SK-N-SH (cell line): ENCODE measurements at places on chromosomes 2 and 18.

DNA sequence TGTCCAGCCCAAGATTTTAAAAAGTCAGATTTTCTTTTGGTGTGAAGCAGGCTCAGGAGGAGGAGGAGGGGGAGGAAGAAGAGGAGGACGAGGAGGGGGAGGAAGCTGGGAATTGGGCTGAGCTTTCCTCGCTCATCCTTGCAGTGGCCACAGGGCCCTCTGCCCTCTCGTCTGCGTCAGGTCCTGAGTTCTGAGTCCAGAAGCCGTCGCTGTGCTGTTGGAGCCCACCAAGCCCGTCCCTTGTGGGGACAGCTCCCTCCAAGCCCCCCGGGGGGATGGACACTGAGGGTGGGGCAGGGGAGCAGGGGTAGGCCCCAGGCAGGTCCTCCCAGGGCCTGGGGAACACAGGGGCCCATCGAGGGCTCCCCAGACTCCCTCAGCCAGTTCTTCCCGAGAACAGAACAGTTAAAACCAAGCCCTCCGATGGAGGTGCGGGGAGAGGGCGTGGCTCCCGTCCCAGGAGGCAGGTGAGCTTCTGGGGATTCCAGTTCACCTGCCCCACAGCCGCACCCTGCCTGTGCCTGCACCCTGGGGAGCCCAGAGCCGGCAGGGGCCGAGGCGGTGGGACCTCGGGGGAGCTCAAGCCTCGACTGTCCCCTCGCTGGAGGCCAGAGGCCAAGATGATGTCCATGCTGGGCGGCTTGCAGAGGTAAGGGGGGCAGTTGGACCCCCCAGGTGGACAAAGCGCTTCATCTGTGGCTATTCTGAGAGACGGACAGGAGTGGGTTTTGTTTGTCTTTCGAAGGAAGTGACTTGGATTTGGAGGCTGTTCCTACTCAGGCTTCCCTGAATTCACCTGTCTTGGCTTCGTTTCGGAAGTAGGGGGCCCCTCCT is at the start of gene GAL3ST2:
Gene GAL3ST2, plus strand, starts transcription at position 487 of the 834 bp plus-strand sequence. Its CDS starts 134 bp downstream, at position 621.
- DNase-seq, result peak; percentile 32

DNA sequence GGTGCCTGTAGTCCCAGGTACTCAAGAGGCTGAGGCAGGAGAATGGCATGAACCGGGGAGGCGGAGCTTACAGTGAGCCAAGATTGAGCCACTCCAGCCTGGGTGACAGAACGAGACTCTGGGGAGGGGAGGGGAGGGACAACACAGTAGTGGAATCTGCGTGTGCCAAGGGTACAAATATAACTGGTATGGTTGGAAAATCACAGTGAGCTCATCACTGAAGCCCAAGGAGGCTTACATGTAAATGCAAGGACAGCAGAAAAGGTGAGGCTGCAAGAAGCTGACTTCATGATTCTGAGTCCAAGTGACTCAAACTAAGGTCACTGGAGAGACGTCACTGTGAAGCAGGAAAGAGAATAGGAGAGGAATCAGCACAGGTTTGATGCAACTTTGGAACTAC is 9.2 kb downstream of the SEPTIN10 start:
- no peak for DNase-seq

- no peak for DNase-seq
Observed at GRCh38 chr18:36724591-36725001, 104.2 kb downstream of the TPGS2 start.

DNA sequence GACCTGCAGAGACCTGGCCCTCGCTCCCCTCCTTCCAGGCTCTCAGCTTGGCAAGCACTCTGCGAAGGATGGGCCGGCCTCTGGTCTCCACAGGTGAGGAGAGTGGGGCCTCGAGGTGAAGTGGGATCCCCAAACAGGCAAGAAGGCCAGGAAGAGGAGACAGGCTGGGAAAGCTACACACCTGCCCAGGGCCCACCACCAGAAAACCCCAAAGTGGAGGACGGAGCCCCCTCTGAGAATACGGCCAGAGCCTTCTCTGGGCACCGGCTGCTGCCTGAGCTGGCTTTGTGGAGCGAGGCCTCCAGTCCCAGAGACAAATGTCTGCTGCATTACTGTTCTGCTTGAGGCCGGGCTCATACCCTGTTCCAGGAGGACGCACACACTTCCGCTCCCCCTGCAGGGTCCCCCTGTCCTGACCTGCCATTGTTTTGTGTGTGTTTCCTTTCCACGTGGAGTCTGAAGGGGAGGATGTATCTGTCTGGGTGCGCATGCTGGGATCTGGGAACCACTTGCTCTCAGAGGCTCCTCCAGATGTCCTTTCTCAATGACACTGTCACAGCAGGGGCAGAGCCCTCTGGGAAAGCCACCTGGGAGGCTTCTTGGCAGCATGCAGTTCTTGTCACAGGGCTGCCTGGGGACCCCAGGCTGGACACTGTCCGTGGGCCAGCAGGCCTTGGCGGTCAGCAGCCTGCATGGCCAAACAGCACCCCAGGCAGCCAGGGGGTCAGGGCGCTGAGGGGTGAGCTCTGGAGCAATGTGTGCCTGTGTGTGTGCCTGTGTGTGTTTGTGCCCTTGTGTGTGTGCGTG is 20.8 kb downstream of the KCNF1 start:
- DNase-seq, result peak; percentile 71

GRCh38 chr18:297936-298335 is 30.1 kb upstream of the THOC1 start:
- no peak for DNase-seq

DNA sequence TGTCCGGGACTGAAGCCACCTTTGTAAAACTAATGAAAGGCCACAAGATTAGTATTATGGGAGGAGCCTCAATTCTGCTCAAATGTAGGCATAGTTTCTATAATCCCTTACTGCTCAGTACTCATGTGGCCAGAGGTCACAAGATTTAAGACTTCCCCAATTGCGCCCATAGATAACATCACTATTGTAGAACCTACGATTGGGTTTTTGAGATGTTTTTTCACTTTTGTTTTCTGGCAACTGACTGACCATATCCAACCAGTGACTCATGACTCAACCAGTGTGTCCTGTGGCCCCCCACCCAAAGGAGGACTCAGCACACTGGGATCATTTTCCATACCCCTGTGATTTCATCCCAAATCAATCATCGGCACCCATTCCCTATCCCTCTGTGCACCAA is 15.2 kb upstream of the TSPYL6 start:
- DNase-seq, result no peak

DNA sequence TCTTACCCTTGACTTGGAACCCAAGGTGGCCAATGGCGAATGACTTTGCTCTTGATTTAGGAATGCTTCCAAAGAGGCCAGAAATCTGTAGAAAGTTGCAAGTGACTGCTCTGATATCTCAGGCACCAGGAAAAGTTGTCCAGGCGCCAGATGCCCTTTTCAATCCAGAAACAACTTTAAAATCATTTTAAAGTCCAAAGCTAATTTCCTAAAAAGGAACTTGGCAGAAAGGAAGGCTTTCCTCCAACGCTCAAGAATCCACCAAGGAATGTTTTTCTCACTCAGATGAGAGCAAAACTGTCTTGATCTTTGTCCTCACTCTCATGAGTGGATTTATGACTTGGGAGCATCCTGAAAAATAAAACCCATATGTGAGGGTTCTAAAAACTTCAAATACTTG is 5.3 kb downstream of the NGEF start:
- DNase-seq, result no peak

DNA sequence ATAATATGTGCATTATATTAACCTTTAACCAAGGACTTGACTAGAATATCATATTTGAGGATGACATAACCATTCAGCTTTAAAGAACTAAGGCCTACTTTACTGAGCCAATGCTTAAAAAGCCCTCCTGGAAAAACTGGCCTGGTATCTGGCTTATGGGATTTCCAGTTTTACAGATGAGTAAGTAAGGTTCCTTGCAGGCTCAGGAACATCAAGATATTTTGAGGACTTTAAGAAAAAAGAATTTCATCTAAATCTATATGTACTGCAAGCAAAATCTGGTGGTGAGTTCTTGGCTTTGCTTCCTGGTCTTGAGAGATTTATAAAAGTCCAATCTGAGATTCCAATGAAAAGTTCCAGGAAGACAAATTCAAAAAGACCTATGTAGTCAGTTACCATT is 417.0 kb upstream of the NRXN1 start:
- no peak for DNase-seq

DNA sequence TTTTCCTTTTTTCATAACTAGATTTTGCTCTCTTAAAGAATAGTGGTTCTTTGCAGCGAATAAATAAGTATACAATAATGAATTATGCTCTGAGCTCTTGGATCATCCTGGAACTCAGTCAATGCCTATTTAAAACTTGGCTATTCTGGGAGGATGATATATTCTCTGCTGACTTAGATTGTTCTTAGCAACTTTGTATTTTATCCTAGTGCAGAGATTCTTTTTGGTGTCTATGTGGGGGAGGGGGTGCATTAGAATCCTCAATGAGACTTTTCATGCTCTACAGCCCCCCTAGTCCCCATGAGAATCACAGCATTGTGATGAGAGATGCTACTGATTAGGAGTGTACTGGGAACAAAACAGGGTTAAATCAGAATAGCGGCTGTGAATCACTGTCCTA is 8.8 kb upstream of the FAM98A start:
- DNase-seq, result no peak

- DNase-seq, result no peak
Observed at GRCh38 chr18:25310045-25310444, 41.9 kb downstream of the ZNF521 start.

DNA sequence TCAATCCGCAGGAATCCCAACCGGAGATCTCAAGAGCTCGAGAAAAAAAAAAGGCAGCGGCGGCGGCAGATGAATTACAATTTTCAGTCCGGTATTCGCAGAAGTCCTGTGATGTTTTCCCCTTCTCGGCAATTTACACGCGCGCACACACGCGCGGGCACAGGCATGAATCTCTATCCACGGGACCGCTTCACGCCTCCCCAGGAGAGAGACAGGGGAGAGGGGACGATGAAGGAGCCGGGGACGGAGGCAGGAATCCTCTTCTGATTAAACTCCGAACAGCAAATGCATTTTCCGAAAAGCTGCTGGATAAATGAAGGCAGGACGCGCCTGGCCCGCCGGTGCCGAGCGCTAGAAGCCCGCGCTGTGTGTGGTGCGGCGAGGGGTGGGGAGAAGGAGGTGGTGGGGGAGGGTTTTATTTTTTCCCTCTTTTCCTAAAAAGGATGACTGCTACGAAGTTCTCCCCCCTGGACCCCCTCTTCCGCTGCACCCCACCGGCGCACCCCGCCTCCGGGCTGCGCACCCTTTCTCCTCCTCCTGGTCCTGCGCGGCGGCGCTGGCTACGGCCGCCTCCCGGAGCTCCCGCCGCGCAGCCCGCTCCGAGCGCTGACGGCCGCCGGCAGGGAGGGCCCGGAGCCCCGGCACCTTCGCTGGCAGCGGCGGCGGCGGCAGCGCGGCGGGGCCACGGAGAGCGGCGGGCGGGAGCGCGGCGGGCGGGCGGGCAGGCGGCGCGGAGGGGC is at the start of gene BCL2:
Gene BCL2, minus strand, starts transcription at position 387 of the 740 bp plus-strand sequence.
- no peak for DNase-seq

GRCh38 chr2:71790226-71791060 is 337.1 kb downstream of the DYSF start:
- no peak for DNase-seq

DNA sequence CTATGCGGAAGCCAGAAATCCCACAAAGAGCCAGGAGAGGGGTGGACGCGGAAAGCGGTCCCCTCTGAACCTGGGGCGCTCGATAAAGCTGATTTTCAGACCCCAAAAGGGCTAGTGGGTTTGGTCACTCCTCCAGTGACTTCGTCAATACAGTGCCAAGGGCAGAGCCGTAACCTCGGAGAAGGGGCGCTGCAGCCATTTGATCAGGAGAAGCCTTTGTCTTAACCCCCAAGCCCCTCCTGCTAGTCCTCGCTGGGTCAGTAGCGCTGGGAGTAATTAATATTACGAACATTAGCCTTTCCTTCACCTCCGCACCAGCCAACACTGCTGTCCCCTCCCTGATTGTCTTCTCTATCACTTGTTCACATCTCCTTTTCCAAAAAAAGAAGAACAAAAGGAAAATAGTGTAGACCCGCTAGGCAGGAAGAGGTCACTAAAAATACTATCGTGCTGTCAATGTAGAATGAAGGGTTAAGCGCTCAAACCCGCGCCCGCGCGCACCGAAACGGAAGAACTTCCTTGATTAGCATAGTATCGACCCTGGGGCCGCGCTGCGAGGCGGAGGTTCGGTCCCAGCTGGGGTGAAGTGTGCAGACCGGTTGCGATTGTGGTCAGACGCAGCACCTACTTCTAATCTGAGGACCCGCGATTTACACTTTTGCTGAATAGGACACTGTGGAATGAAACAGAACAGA is 63.2 kb upstream of the MAPRE2 start:
- peak; percentile 39 for DNase-seq

- DNase-seq, result no peak
Observed at GRCh38 chr2:121019756-121020155, 265.2 kb downstream of the TFCP2L1 start.

- no peak for DNase-seq
Observed at GRCh38 chr18:72504866-72505265, 39.3 kb downstream of the CBLN2 start.

DNA sequence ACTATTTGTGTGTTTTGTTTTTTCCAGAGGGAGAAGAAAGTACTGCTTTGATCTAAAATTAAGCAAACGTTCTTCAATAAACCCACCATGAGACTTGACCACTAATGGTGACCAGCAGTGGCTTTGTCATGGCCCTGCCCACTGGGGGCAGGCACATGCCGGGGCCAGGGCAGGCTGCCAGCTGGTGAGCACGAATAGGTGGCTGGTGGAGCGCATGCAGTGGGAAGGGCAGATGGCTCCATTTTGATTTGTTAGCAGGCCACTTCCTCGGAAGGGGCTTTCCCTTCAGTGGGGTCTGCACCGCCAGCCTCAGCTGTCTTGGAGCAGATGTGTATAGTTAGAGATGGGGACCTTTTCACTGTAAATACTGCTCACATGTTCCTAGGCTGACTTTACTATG is 277.1 kb downstream of the SOX11 start:
- DNase-seq, result no peak

- DNase-seq, result no peak
Observed at GRCh38 chr18:13809043-13809430, 14.9 kb upstream of the MC5R start.

- DNase-seq, result no peak
Observed at GRCh38 chr2:31511376-31511775, 69.4 kb downstream of the SRD5A2 start.

DNA sequence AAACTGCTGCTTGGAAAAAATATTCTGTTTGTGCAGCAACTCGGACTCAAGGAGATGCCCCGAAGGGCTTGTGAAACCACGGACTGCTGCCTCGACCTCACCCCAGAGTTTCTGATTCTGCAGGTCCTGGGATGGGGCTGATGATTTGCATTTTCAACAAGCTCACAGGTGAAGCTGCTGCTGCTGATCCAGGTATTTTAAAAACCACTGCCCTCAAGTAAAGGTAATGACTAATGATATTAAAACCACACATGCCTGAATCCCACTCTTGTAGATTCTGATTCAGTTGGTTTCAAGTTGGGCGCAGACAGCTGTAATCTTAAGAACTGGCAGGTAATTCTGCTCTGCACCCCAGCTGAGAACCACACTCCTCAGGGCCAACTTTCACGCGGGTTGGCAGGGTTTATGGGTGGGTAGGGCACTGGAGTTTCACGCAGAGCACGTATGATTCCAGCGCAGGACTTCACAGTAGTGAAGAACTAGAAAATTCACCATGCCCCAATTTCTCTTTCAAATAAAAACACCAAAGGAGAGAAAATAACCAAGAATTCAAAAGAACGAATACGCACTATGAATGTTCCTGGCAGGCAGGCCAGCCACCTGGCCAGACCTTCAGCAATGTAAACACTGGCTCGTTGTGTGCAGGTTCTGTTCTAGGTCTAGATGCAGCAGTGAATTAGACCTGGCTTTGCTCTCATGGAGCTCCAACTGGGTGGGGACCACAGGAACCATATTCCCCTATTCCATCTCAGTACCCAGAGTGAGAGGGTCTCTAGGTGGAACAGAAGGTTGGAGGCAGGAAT is 74.6 kb upstream of the ZFP36L2 start:
- no peak for DNase-seq
